ENCODE measurements at places on chromosomes 13 and 19.

- no peak for DNase-seq
Measured at GRCh38 chr13:38093425-38093824, 223.9 kb upstream of the TRPC4 start.

- no peak for DNase-seq
Measured at GRCh38 chr13:20667857-20668437, 35.6 kb upstream of the IL17D start.

DNA sequence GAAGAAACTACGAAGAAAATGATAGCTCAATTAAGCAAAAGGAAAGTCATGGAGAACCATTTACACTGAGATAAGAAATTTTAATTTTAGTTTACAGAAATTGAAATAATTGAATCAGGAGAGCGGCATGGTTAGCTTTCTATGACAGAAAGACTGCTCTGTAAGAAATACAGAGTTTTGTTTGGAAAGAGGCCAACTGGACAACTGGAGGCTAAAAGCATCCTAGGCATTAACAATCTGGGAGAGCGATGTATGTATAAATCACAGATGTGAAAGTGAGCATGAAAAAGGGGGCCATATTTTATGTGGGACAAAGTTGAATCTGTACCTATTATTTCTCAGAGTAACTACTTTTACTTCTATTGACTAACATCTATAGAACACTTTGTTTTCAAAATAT is 1608.8 kb upstream of the PCDH20 start:
- no peak for DNase-seq

- DNase-seq = no peak
Measured at GRCh38 chr13:73571376-73571775, 512.6 kb downstream of the KLF5 start.
